ENCODE measurements at places on chromosomes 4 and X.

DNA sequence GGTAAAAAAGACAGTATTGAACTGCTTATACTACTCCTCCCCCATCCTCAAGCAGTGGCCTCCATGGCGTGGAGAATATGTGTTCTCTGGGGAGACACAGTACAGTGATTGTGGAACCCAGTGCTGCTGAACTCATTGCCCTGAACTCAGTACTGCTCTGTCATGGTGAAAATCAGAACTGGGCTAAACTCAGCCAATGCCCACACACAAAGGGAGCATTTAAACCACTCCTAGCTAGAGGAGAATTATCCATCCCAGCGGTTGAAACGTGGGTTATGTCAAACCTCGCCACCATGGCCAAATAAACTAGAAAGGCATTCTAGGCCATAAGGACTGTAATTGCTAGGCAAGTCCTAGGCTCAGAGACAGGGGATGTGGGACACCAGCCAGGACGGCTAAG is 131.8 kb downstream of the SPOCK3 start:
- no peak for DNase-seq

GRCh38 chrX:13398839-13399238 is 79.0 kb upstream of the ATXN3L start:
- no peak for DNase-seq

GRCh38 chr4:124279741-124280140 is 432.8 kb downstream of the ANKRD50 start:
- DNase-seq, result peak; percentile 47

- DNase-seq, result no peak
These were observed 72.5 kb downstream of the RGS12 start for GRCh38 chr4:3365326-3365725.

- DNase-seq, result peak; percentile 58
These were observed at the start of gene UNC5C for GRCh38 chr4:95548738-95549245. Gene UNC5C (minus strand): TSS chr4:95548973.

DNA sequence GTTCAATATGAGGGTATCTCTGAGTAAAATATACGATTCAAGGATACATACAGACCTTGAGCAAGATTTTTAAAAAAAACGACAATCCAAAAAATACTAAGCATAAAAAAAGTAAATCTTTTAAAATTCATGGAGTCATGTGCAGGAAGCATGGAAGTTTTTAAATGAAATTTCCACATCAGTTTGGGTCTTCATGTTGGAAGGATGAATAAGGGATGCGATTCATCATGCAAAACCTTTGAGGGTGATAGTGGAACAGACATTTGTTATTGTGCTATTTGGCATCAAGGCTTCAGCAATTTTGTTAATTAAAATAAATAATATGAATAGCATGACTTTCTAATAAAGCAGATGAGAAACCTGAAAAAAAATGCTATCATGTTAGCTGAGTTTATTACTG is 815.0 kb upstream of the PCDH10 start:
- no peak for DNase-seq

- peak; percentile 66 for DNase-seq
These were observed 38.7 kb upstream of the SLC16A2 start for GRCh38 chrX:74382613-74383012.

- DNase-seq, result no peak
These were observed 206.8 kb upstream of the HAND2 start for GRCh38 chr4:173736840-173737239.

DNA sequence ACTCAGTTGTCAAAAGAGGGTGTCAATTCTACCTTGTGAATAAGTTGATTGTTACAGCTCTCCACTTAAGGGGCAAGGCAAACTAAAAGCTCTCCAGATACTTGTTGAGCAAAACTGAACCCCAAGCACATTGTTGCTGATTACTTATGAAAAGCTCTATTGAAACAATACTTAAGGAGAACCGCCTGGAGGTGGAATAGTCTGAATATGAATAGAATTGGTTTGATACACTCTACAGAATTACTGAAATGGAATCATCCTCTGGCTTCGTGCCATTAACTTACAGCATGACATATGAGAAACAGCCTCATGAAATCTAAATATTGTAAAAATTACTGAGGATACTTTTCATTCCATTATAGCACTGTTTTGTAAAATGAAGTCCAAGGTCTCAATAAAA is 127.0 kb upstream of the SH3RF1 start:
- no peak for DNase-seq

Data from D341Med (cell line).